ENCODE measurements at places on chromosomes 4 and X. TPM values are rescaled to one million over a fixed set of nuclear protein-coding genes. Genes with fewer than 3 reads are reported as not detected.

GRCh38 chrX:136975684-136976470 lies 57.9 kb downstream of the GPR101 start:
- no peaks in the 10 kb centered on the region for H3K27me3 ChIP-seq
- H3K4me1 ChIP-seq: no peaks in the 10 kb centered on the region
- H3K27ac ChIP-seq: no peak overlapping the region
- no peak overlapping the region for H3K4me3 ChIP-seq
- DNase-seq: no peak
- no peaks in the 10 kb centered on the region for H3K36me3 ChIP-seq

- H3K27me3 ChIP-seq: no peaks in the 10 kb centered on the region
- H3K27ac ChIP-seq: no peak overlapping the region
- H3K4me3 ChIP-seq: no peak overlapping the region
- H3K36me3 ChIP-seq: no peaks in the 10 kb centered on the region
These were observed 103.1 kb upstream of the PPP2R3B start for GRCh38 chrX:489820-490219.

DNA sequence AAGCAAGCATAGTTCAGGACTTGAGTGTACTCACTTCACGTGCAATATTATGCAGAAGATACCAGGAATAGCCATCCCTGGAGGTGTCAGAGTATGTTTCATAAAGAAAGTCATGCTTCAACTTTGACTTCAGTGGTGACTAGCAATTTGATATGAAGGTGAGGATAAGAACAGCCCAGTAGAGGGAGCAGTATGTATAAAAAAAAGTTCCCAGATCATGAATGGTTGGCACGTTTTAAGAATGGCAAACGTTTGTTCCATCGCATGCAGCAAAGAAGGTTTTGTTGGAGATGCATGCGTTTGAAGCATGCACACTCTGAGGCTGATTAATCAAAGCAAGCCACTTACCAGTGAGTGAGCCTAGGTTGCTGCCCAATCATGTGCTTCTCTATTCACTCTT lies 33.5 kb upstream of the SLITRK4 start:
- H3K27me3 ChIP-seq: no peaks in the 10 kb centered on the region
- H3K27ac ChIP-seq: no peak overlapping the region
- no peak for DNase-seq
- no peaks in the 10 kb centered on the region for H3K4me1 ChIP-seq

DNA sequence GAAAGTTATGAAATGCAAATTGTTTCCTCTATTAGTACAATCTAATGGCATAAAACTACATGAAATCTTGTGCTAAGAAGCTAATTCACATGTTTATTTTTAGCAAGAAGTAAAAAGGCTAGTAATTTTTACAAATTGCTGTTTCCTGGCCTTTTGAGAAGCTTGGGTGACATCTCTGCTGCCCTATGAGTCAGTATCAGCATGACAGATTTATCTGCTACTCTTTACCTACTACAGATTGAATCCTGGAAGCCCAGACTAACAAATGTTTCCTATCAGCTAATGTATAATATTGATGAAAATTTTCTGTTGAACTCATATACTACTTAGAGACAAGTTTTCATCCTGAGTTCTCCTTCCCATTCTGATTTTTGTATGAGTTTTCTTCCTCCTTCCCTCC lies 232.4 kb downstream of the DCTD start:
- no peak overlapping the region for H3K4me3 ChIP-seq
- H3K4me1 ChIP-seq: no peaks in the 10 kb centered on the region
- H3K36me3 ChIP-seq: no peaks in the 10 kb centered on the region
- no peak overlapping the region for H3K27ac ChIP-seq
- H3K27me3 ChIP-seq: peaks cover 51% of the 10 kb centered on the region

GRCh38 chr4:143356493-143356892 lies 19.8 kb downstream of the GAB1 start:
- H3K36me3 ChIP-seq: no peaks in the 10 kb centered on the region
- H3K4me1 ChIP-seq: peaks cover 3% of the 10 kb centered on the region
- H3K27me3 ChIP-seq: no peaks in the 10 kb centered on the region
- no peak overlapping the region for H3K27ac ChIP-seq
- no peak for DNase-seq
- H3K4me3 ChIP-seq: no peak overlapping the region

Gene CENPE
- 31.3 TPM for total RNA-seq

DNA sequence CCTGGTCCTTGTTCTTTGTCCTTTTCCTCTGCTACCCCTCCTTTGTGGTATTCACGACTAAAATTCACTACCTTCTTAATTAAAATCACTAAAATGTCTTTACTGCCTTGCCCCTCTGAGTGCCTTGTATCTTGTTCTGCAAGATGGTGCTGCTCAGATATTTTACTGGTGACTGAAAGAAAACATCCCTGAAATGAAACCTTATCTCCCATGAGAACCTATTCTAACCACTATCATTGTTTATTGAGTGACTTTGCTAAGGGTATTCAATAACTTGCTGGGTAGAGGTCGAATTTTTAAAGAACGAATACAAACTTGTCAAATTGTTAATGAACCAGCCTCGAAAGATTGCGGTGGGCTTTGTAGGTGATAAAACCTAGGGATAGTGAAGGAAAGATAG lies 52.8 kb downstream of the SPRY1 start:
- DNase-seq: no peak
- no peak overlapping the region for H3K4me3 ChIP-seq
- no peaks in the 10 kb centered on the region for H3K36me3 ChIP-seq

DNA sequence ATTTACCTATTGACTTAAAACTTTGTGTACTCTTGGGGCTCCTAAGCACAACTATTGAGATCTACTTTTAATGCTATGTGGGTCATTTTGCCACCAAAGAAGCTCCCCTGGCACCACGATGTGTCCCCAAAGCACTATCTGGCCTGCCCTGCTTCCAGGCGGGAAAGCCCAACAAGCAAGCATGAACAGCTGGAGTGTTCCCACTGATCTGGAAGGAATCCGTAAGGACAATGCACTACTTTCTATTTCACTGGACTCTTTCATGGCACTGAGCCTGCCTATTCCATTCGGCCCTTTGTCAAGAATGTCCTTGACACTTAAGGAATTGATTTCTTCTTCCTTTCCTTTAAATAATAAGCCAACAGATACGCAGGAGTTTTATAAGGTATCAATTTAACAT lies 38.8 kb downstream of the GRIA3 start:
- no peak for DNase-seq
- H3K36me3 ChIP-seq: no peaks in the 10 kb centered on the region
- H3K4me1 ChIP-seq: no peaks in the 10 kb centered on the region
- no peak overlapping the region for H3K4me3 ChIP-seq

Gene HADH
- 30.2 TPM for total RNA-seq

Gene GPAT3
- 36.7 TPM for total RNA-seq

DNA sequence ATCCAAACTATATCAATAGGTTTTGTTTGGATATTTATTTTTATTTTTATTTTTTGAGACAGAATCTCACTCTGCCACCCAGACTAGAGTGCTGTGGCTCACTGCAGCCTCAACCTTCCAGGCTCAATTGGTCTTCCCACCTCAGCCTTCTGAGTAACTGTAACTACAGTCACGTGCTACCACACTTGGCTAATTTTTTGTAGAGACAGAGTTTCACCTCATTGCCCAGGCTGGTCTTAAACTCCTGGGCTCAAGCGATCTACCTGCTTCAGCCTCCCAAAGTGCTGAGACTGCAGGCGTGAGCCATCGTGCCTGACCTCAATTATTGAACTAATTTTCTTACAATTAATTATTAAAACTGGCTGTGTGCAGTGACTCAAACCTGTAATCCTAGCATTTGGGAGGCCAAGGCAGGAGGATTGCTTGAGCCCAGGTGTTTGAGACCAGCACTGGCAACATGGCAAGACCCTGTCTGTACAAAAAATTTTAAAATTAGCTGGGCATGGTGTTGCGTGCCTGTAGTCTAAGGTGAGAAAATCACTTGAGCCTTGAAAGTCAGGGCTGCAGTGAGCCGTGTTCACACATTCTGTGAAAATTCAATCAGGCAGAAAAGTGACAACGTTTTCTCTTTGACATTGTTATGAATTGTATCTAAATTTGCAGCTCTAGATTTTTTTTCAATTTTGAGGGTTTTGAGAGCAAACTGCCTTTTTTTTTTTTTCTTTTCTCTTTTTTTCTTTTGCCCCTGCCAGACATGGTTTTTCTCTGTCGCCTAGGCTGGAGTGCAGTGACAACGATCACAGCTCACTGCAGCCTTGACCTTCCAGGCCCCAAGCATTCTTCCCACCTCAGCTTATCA lies 66.0 kb downstream of the UBE2K start:
- H3K4me1 ChIP-seq: no peaks in the 10 kb centered on the region
- no peaks in the 10 kb centered on the region for H3K27me3 ChIP-seq
- H3K4me3 ChIP-seq: no peak overlapping the region
- peaks cover 18% of the 10 kb centered on the region for H3K36me3 ChIP-seq

GRCh38 chr4:39976141-39976944 lies 1.4 kb downstream of the PDS5A start:
- peak overlapping the region; percentile 92 for H3K4me3 ChIP-seq
- peaks cover 15% of the 10 kb centered on the region for H3K36me3 ChIP-seq
- no peaks in the 10 kb centered on the region for H3K27me3 ChIP-seq

Gene PPEF2
- not detected for total RNA-seq

Measured in HCT116 (cell line).